Activated gamma-delta T cell treated with anti-CD3 and anti-CD28 coated beads, Interleukin-2, amount 50 U/mL, for 16 hours (primary cell): ENCODE measurements at places on chromosomes 13 and 19.

DNA sequence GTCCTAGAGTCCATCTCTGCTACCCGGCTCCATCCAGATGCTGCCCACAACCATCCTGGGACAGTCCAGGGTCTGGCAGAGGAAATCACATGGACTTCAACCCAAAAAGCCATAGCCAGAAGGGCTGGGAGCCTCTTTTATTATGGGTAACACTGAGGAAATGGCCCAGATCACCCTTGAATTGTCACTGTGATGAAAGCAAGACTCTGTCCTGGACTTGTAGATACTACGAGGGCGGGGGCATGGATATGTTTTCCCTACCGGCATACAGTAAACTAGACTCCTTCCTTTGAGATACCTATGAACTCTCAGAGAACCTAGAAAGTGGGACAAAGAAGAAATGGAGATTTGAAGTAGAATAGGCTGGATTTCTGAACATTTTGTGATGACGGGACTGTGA lies 110.3 kb downstream of the LACC1 start:
- no peak for DNase-seq

- DNase-seq: no peak
Measured at GRCh38 chr13:111139873-111140561, 24.9 kb downstream of the ARHGEF7 start.

DNA sequence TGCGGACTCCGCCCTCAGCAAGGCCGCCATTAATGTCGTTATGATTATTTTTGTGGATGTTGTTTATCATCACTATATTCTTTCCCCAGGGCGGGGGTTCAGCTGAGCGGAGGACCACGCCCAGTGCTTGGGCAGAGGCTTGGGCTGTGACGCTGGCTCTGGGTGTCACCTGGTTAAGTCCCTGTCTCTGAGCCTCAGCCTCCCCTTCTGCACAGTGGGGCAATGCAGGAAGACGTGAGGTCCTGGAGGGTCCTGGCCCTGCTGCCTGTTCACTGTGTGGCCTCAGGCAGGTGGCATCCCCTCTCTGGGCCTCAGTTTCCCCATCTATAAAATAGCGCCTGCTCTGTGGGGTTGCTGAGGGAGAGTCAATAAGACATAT lies 32.5 kb downstream of the NFIC start:
- DNase-seq: no peak

- DNase-seq: no peak
Measured at GRCh38 chr13:111322001-111322915, 1.8 kb downstream of the TEX29 start.

- no peak for DNase-seq
Measured at GRCh38 chr19:28737021-28737895, 475.7 kb downstream of the UQCRFS1 start.

- no peak for DNase-seq
Measured at GRCh38 chr13:96671073-96671472, 323.2 kb downstream of the OXGR1 start.

- DNase-seq: no peak
Measured at GRCh38 chr19:42555801-42556200, 27.5 kb upstream of the CEACAM1 start.

DNA sequence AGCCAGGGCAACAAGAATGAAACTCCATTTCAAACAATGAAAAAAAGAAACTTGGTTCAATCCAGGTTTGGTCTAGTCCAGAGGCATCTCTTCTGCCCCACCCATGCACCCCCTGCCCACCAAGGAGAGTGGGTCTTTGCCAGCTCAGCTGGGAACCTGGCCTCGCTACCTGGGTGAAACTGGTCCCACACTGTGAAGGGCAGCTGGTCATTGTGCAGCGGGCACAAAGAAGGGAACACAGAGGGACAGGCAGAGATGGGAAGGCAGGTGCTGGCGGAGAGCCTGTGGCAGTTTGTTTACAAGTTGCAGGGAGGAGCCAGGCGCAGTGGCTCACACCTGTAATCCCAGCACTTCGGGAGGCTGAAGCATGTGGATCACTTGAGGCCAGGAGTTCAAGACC lies 50.2 kb downstream of the CPAMD8 start:
- DNase-seq: no peak

- DNase-seq: no peak
Measured at GRCh38 chr13:51721496-51721895, 82.5 kb downstream of the DHRS12 start.

- no peak for DNase-seq
Measured at GRCh38 chr13:97875218-97875617, 78.3 kb upstream of the IPO5 start.

GRCh38 chr13:33541456-33541855 lies 255.9 kb upstream of the STARD13 start:
- DNase-seq: no peak

DNA sequence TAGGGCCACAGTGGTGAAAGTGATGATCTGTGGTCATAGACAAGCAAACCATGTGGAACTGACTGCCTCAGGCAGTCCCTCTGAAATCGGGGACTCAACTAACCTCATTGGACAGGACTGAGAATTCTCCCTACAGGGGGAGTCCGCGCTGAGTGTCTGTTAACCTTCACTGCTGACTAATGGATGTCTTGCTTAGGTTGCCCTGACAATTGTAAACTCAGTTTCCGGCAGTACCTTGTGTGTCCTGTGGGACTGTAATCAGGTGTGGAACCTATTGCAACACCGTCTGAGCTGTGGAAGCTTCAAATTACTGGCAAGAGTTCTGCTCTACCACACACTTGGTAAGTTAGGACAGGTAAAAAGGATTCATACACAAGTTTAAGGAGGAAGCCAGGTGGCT lies 21.8 kb downstream of the ZNF77 start:
- DNase-seq: no peak

DNA sequence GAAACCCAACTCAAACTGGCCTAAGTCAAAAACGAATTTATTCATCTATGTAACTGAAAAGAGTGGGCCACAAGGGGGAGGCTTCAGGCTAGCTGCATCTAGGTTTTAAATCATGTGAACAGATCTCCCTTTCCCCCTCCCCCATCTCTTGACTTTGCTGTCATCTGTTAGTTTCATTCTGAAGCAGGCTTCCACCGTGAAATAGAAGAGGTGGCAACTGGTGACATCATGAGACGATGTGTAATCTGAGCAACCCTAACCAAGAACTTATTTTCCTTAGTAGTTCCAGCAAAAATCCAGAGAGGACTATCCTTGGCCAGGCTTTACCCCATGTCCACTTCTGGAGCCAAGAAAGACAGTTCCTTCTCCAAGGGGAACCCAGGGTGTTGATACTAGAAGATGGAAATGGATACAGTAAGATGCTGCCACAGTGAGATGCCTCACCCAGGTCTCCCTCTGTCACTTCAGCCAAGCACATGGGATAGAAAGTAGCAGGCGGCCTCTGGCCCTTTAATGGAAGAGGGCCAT lies 9.4 kb downstream of the SAMD4B start:
- no peak for DNase-seq

DNA sequence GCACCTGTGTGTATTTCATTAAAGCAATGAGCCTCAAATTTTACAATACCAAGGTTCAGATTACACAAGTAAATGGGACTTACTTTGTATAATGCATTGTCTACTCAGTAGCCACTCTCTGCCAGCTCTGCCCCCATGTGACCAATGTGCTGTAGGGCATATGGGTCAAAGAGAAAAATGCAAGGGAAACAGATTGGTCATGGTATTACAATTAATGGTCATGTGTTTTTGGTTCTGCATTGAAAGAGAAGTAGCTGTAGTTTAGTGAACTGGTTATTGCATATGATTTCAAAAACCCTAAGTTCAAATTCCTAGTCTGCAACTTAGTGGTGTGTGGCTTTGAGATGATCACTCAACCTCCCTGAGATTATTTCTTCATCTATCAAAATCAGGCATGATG lies 545.4 kb downstream of the SUCLA2 start:
- no peak for DNase-seq

- no peak for DNase-seq
Measured at GRCh38 chr13:22082437-22083100, 411.7 kb downstream of the FGF9 start.

- DNase-seq: no peak
Measured at GRCh38 chr13:110309661-110310524, 2.8 kb downstream of the COL4A2 start.

GRCh38 chr19:48603001-48603400 lies 3.5 kb upstream of the SPACA4 start:
- no peak for DNase-seq

DNA sequence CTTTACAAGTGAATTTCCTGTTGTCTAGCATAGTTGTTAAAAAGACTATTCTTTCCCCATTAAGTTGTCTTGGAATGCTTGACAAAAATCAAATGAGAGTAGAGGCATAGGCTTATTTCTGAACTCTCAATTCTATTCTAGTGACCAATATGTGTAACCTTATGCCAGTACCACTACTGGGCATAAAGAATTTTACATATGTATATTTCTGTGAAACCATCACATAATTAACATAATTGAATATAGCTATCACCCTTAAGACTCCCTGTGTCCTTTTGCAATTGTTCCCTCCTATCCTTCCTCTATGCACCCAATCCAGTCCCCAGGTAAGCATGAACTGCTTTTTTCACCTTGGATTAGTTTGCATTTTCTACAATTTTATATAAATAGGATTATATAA lies 165.0 kb downstream of the DNAJC3 start:
- no peak for DNase-seq

GRCh38 chr19:4571305-4571917 lies 11.9 kb upstream of the SEMA6B start:
- DNase-seq: no peak

DNA sequence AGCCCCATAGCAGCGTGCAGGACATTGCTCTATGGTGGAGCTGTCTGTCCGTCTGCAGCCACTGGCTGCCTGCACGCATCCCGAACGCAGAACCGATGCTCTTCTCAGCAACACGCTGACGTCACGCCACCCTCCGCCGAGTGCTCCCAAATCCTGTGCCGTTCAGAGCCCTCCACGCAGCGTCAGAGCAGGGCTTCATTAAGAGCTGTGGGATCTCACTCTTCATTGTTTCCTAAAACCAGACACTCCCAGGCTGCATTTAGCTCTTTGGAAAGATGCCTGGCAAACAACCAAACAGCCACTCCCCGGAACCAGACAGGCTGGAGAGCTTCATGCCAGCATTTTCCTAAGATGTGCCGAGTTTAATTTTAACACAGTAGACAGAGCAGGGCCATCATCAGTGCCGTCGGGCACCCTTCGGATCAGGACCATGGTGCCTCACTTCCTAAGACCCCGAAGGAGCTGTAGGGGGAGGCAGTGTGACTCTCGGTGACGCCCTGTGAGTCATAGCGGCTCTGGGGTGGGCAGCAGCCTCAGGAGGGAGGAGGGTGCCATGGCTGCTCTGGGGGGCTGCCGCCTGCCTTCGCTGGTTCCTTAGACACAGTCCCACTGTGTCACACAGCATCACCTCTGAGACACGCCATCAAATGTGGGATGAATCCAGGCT lies 131.5 kb upstream of the MCF2L start:
- DNase-seq: no peak

GRCh38 chr13:26996965-26997752 lies 174.5 kb downstream of the USP12 start:
- no peak for DNase-seq

GRCh38 chr13:49424011-49424560 lies 19.8 kb downstream of the CAB39L start:
- no peak for DNase-seq

DNA sequence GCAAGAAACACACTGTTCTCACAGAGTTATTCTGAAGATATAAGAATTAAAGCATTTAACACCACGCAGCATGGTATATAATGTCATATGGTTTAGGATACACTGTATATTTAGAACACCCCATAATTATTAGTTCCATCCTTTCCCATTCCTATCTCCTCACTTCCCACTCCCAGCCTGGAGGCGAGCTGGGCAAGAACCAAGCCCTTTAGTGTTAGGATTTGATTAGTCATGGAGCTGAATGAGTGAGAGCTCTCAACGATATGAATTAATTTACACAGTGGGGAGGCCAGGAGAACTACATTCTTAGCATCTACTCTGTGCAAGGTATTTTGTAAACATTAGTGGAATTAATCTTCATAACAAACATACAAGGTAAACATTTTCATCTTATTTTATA lies 934.3 kb downstream of the DIAPH3 start:
- DNase-seq: no peak

DNA sequence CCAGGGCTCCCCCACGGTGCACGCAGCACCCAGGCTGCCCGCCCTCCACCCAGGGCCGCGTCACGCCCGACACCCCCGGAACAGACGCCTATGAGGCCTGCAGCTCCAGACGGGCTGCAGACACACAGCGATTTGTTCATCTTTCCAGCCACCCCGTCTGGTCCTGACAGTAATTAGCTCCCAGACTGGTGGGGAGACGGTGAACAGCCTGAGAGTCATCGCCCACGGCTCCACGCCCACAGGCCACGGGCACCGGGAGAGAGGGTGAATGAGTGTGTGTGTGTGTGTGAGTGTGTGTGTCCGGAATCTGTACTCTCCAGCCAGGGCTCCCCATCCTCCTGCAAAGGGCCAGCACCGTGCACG lies 18.1 kb downstream of the GADD45B start:
- DNase-seq: no peak

DNA sequence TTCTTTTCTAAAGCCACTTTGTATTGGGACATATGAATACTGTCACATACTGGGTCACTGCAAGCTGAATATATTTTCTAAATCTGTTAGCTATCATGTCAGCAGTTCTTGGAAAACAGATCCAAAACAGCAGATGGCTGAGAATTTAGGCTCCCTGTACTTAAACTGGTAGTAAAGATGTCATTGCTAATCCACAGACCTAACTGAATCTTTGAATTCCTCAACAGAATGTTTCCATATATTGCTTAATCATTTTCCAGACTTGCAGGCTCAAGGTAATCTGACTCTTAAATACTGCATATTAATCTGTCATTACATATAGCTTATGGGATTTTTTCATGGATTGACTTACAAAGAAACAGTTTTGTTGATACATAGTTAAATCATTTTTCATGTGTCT lies 639.0 kb upstream of the KLHL1 start:
- DNase-seq: no peak

- DNase-seq: no peak
Measured at GRCh38 chr19:42505066-42505465, 23.2 kb downstream of the CEACAM1 start.

GRCh38 chr19:43286786-43287185 lies 17.5 kb upstream of the PSG9 start:
- DNase-seq: no peak

DNA sequence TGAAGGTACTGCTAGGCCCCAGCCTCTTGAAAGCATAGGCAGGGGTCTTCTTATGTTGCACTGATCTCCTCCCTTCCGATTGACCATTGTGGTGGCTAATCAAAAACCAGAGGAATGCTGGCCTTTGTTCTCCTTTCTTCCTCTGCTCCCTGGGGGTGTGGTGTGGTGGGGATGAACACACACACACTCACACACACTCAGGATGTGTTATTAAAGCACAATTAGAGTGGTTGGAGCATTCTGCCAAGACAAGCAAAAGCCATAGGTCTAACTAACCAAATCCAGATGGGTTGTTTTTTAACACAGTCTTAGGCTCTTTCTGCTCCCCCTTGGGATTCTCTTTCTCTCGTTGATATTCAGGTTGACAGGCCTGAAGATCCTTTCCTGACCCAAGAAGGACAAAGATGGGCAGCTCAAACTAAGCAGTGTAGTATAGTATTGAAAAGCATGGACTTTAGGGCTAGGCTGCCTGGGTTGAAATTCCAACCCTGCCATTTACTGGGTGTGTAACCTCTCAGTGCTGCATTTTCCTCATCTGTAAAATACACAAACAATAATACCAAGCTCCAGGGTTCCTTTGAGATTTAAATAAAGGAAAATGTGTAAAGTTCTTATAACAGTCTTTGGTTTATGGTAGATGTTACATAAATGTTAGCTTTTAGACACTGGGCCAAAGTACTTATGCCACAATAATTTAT lies 25.5 kb upstream of the DGKH start:
- no peak for DNase-seq

- DNase-seq: no peak
Measured at GRCh38 chr13:102751886-102752285, 21.7 kb downstream of the TEX30 start.
